Glomerular endothelial cell (primary cell): ENCODE measurements at places on chromosomes 1 and 21. TPM values are rescaled to one million over a fixed set of nuclear protein-coding genes. Genes with fewer than 3 reads are reported as not detected.

DNA sequence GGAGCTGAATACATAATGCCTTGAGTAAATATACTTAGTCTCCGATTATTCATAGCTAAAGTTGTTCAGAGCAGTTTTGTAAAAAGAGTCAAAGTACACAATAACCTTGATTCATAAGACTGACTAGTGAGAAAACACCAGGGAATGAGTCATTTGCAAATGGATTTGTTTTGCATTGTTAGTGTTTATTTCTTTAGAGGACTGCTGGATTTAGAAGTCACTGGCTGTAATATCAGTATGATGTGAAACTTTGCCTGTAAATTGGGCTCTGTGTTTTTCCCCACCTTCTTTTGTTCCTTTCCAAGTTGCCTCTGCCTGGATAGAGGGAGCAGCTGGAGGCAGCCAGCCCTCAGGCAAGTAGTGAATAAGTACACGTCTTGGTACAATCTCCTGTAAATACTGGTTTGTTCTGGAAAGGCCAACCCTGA, 474.7 kb downstream of the NUF2 start:
- DNase-seq, result no peak

The SELENBP1 gene
- total RNA-seq, result 0.93 and 1.2 TPM in 2 replicates

The GLMN gene
- total RNA-seq, result 9.0 and 11.7 TPM in 2 replicates

The NBPF12 gene
- total RNA-seq, result 4.8 and 5.2 TPM in 2 replicates

DNA sequence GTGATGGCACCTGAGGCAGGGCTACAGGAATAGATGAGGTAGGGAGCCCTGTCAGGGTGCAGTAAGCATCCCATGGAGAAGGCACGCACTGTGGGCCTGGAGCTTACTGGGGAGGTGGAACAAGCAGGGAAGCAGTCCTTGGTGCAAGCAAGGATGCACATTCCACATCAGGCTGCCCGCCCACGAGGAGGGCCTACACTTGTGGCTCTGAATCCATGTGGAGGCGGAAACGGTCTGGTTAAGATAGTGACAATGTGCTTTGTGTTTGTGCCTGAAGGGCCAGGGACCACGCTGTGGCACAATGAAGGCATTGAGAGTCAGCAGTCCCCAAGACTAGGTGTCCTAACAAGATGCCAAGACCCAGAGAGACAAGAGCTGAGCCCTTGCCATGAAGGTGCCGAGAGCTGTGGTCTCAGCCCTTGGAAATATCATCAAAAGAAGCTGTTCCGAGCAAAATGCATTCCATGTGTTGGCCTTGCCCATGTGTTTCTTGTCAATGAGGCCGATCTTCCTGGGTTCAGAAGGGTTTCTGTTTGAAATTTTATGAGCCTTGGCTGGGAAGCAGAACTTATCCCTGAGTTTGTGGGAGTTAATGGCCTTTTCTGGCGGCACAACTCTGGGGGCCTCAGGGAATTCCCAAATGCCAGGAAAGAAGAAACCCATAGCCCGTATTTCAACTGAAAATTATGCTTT, 111.9 kb downstream of the NGF start:
- DNase-seq, result no peak

The TTLL10 gene
- total RNA-seq, result not detected in 2 replicates

DNA sequence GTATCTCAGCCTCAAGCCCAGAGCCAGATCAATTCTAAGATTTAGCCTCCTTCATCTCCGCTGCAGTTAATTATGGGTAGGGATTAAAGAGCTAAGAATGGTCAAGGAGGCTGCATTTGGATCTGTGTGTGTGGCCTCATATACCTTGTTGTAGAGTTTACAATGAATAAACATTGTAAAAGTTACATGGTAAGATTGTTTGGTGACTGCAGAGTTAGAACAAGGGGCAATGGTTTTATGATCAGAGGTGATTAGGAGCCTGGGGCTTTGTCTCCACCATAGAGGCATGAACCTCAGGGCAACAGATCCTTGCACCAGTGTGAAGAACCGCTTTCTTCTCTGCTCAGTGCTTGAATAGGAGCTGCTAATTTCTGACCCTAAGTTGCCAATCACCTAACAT, 77.0 kb upstream of the MARK1 start:
- DNase-seq, result no peak

DNA sequence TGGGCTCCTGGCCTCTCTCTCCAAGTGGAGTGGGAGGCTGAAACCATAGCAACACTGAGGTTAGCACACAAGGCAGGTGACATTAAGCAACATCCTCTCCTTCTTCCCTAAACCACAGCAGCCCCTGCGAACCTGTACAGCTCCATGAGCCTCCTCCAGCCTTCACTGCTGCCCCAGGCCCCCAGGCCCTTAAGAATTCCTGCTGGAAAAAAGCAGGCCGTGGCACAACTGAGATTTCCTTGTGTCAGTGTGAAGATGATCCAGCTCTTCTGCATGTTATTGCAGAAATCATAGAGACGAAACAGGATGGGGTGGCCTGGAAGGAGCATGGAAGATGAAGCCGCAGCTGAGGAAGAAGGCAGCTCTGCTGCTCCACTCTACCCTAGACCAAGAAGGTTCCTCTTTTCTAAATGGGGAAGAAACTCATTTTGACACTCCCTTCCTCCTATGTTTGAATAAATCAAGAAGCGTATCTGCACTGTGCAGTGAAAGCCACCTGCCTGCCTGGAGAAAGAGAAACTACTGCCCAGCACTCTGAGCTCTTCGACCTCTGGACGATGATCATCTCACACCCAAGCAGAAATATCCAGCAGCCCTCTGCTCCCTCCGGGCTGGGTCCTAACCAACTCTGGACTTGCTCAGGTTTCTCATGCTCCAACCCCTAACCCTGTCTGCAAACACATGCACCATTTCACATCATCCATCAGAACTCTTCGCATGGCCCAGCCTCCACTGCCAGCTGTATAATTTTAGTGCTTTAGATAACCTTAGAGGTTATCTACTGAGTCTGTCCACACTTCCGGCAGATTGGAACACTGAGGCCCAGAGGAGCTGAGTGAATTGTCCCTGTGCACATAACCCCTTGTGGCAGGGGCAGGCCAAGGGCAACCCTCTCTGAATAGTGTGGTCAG, 20.7 kb downstream of the SH3BP5L start:
- no peak for DNase-seq

GRCh38 chr1:174935961-174936727, 63.6 kb upstream of the CACYBP start:
- DNase-seq, result no peak

The MMP23B gene
- total RNA-seq, result 0.58 and 3.2 TPM in 2 replicates

GRCh38 chr1:116472431-116472961, 98.3 kb downstream of the CD58 start:
- DNase-seq, result no peak

GRCh38 chr1:87980494-87980893, 651.8 kb downstream of the LMO4 start:
- no peak for DNase-seq

The PRAMEF2 gene
- total RNA-seq, result not detected in 2 replicates

DNA sequence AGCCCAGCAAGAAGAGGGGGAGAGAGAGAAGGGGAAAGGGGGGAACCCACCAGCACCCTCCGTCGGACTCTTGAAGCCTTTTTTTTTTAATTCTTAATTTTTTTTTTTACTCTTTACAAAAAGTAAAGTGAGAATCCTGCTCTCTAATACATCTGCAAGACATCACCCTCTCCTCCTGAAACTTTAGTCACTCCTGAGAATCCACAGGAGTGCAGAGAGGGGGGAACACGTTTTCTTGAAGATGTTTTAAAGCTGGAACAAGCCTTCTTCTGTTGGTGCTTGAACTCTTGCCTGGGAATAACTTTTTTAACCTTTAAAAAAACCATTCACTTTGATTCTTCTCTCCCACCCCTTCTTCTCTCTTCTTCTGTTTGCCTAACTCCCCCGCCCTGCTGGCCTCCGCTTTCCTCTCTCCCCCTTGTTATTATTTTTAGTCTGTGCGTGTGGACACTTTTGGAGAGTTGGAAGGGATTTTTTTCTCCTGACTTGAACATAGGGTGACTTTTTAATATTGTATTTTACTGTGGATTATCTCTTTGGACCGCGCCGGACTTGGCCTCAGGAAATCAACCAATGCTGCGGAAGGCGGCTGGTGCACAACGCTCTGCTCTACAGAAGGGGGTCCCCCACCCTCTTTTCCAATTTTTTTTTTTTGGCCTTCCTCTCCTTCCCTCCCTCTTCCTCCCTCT, 383 bp upstream of the PRRX1 start:
- no peak for DNase-seq

The SIM2 gene
- total RNA-seq, result 0.47 and 1.7 TPM in 2 replicates

- DNase-seq, result no peak
Measured at GRCh38 chr1:242824435-242824834, 299.9 kb upstream of the PLD5 start.

The WNT3A gene
- not detected in 2 replicates for total RNA-seq

The B3GALT5 gene
- 1.1 and 3.6 TPM in 2 replicates for total RNA-seq

- no peak for DNase-seq
Measured at GRCh38 chr1:161185732-161186311, 8.5 kb upstream of the B4GALT3 start.
